ENCODE measurements at places on chromosomes 16 and 17.

GRCh38 chr16:11665071-11665491, 3.2 kb upstream of the SNN start:
- DNase-seq, result peak; percentile 53

GRCh38 chr17:5352681-5353289, 66.7 kb downstream of the NUP88 start:
- no peak for DNase-seq

GRCh38 chr16:85056211-85056748, 28.7 kb downstream of the KIAA0513 start:
- peak; percentile 13 for DNase-seq

DNA sequence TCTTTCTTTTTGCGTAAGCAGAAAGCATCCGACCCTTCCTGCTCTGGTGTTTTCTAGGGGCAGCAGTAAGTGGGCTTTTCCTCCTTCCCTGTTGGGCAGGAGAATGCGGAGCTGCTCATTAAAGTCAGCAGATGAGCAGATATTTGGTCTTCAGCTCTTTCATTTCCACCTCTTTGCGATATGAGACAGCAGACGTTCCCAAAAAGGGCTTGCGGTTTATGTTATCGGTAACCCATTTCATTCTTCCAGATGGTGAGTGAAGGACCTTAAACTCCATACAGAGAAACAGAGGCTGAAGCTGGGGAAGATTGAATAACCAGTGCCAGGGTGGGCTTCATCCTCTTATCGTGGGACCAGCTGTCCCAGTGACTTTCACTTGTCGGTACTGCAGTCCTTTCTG, 40.7 kb downstream of the KSR1 start:
- DNase-seq, result no peak

DNA sequence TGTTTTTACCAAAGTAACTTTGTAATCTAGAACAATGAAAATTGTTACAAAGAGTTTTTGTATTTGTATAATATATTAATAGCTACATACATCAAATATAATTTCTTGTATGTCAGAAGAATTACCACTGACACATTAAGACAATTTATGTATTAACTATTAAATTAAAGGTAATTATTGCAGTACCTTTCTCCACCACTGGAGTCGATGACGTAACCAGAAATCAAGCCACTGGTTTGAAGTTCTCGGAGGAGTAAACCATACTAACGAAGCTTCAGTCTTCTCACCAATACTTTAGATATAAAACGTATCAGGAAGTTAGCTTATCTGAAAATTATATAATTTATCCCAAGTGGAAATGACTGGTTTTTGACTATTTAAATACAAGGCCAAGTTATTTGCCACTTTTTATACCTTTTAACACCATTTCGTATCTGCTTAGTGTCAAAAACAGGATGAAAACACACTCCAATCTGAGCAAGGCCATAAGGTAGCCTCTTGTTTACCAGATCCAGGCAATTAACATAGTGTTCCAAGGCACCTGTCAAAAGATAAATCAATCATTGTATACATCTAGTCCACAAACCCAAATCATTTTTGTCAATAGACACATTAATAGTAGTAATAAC, 4.3 kb downstream of the POLG2 start:
- peak; percentile 33 for DNase-seq

DNA sequence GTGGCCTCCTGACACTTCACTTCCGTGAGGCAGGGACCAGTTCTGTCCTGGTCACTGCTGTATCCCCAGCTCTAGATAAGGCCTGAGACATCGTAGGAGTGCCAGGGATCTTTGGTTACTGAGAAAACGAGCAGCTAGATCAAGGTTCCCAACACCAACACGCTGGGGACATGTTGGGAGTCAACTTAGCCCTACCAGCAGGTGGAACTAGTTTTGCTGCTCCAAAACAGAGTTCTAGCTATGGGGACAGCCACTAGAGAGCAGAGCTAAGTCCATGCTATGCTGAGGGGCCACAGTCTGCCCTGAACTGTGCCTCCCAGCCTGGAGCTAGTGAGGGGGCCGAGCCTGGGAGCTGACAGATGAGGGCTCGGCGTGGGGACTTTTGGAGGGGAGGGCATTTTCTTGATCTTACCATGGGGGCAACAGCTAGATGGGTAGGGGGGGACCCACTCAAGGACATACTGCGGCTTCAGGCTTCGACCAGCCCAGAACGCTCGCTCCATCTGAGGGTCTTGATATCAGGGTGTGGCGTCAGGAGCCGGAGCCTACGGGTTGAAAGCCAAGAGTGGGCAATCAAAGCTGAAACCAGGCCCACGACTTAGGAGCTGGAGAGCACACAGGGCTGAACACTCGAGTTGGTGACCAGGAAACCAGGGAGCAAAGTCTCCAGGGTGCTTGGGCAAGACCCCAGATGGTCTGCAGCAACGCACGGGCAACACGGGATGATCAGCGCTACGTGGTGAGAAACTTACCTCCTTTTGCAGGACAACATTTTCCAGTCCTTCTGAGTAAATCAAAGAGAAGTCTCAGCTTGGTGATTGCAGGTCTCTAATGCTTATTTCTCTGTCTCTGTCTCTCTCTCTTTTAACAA, 13.4 kb downstream of the SNX20 start:
- peak; percentile 7 for DNase-seq

DNA sequence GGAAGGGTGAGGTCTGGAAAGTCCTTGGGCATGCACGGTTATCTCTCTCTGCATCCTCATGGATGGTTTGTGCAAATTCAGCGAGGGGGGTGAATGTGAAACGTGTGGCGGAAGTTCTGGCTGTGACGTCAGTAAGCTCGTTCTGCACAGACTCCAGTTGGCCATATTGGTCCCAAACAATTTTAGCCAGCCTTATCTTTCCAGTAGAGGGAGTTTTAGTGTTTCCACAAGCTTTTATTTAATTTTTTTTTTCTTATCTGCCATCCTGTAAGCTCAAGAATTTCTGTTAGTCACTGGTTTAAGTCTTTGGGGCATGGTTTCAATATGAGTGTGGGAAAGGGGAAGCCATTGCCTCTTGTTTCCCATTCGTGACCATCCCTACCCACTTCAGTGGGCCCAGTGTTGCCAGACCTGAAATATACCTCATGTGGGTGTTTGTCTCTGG, 39.0 kb downstream of the HLF start:
- peak; percentile 13 for DNase-seq

GRCh38 chr16:89828199-89828869, at the start of gene SPIRE2:
TSS of gene SPIRE2 (plus strand) at chr16:89828475. CDS start at chr16:89828551, 76 bp downstream.
- peak; percentile 78 for DNase-seq

DNA sequence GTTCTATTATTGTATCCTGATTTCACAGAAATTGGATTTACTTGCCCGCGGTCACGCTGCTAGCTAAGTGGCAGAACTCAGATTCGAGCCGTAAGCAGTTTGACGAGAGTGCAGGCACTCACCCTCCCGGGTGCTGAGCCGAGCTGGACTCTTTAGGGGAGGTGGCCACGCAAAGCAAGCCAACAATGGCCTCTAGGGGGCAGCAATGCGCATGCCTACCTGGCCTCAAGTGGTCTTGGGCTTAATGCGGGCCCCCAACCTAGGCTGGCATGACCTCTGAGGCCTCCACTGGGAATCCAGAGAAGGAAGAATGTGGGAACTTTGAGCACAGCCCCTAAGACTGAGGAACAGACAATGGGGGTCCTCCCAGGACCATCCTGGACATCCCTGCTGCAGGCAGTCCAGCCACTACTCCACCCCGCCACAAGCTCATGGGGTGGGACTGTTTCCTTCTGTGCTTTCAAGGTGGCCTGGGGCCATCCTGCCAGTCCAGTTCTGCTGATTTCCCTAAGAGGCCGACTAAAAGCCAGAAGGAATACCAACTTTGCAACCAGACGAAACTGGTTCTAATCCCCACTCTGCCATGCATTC, 276.5 kb downstream of the XYLT1 start:
- peak; percentile 68 for DNase-seq

GRCh38 chr16:78065319-78065718, 34.1 kb upstream of the WWOX start:
- no peak for DNase-seq

DNA sequence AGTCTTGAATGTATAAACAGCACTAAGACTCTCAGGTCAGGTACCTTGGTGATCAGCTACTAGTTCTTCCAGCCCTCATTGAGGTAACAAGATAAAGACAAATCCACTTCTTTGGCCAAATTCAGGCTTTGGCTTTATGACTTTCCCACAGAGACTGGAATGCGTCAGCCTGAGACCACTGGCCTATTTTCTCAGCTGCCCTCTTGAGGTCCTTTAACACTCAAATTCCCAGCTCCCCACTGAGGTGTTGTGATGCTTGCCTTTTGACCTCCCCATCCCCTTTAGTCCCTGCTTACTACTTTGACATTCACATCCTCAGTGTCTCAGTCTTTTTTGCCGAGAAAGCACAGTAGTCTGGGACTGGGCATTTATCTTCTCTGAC, 10.6 kb downstream of the TNFAIP1 start:
- no peak for DNase-seq

DNA sequence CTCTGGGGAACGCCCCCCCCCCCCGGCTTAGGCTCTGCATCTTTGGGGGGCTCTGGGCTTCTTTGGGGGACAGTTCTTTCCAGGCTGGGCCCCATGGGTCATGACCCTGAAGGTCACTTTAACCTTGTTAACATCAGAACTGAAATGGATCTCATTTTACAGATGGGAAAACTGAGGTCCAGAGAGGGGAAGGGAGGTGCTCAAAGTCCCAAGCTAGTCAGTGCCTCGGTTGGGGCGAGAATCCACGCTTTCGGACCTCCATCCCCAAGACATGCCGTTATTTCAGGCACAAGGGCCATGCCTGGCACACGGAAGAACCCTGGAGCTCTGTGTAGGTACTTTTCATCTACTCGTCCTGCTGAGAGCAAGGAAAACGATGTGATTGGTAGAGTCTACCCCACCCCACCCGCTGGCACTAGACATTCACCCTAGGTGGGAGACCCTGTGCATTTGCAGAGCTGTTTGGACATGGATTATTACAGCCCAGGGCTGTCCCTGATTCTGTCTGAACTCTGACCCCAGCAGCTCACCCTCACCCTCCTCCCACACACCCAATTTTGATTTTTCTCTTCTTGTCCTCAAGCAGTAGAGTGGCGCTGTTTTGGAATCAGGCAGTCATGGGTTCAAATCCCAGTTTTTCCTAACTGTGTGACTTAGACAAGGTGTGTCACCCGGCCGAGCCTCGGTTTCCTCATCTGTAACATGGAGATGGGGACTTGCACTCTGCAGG, 155.1 kb upstream of the CDC42EP4 start:
- DNase-seq, result no peak

GRCh38 chr16:61987474-61988012, 48.7 kb downstream of the CDH8 start:
- DNase-seq, result no peak

GRCh38 chr16:10876315-10876714, 687 bp upstream of the CIITA start:
- DNase-seq, result no peak

DNA sequence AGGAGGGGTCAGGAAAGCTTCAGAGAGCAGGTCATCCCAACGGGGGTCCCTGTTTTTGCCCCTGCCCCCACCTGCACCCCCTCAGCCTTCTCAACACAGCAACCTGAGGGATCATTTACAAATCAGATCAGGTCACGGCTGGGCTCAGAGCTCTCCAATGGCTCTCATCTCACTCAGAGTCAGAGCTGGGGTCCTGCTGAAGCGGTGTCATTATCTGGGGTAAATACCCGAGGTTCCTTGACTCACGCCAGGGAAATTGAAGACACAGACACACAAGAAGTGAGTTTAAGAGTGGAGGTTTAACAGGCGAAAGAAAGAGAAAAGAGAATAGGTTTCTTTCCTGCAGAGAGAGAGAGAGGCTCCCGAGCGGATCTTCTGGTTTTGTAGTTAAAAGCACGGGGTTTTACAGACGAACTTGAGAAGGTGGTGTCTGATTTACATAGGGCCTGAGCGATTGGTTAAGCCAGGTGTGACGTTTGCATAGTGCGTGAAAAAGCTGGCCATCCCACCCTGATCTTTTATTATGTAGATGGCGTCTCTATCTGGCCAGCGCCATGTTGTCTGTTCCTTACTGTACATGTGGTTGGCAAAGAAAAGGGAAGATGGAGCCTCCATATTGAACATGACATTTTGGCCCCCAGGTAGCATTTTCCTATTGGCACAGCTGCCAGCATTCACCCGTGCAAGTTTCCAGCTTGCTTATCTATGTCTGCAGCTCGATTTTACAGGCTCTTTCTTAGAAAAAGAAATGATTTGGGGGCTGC, 51.4 kb downstream of the WSB1 start:
- DNase-seq, result no peak

DNA sequence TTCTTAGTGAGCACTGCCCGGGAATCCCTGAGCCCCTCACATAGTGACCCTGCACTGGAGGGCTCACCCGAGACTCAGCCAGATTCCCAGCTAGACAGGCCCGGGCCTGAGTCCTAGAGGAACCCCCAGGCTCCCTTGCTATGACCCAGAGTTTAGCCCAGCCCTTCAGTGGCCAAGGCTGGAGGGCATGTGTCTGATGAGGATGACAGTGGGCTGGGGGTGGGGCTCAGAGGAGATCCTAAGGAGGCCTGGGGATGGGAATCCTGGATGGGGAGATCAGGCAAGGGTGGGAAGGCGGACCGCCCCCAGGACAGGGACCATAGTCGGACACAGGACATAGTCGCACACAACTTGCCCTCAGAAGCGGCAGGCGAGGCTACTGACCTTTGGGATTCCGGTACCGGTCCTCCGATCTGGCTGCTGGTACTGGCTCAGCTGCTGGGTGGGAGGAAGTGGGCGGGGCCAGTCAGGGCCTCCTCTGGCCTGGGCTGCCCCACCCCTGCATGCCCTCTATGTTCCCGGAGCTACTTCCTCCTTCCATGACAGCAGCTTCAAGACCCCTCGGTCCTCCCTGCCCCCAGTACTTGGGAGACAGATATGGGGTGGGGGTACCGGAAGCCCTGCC, 1.1 kb downstream of the CD79B start:
- DNase-seq, result peak; percentile 67

GRCh38 chr17:39744075-39744835, 6.5 kb downstream of the GRB7 start:
- DNase-seq, result no peak

DNA sequence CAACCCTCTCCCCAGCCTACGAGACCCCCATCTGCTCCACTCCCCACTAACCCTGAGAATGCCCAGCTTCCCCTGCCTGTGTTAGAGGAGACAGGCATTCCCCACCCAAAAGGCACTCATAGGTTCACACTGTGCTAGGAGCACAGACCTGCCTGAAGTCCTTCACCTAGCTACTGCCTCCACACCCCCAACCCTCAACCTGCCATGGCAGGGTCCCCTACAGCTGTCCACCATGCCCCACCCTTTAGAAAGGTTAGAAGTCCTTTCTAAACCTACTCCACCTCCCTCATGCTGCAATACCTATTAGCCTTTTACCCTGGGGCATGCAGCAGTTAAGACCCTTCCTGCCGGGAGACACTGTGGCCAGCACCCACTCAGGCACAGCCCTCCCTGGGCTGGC, 9.1 kb downstream of the SRCIN1 start:
- no peak for DNase-seq
